ENCODE measurements at places on chromosomes 13 and 19.

DNA sequence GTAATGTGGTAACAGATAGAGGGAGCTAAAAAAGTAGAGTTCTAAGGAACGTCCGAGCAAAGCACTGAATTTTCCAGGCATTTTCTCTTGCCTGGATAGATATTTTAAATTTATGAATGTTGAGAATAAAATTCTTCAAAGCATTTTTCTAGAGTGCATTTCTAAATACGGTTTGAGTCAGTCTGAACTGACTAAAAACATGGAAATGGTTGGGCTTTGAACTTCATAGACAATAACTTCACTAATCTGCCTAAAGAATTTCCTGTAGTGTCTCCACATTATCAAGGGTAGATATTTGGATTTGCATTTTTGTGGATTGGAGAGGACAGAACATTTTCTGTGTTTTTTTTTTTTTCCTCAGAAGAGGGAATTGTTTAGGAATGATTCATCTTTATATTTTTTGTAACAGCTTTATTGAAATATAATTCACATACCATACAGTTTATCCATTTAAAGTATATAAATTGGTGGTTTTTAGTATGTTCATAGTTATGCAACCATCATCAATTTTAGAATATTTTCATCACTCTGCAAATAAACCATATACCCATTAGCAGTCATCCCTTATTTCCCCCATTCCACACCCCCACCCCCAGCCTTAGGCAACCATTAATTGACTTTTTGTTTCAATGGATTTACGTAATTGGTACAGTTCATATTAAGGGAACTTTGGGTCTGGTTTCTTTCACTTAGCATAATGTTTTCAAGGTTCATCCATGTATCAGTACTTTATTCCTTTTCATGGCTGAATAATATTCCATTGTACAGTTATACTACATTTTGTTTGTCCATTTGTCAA is 20.7 kb downstream of the GARRE1 start:
- DNase-seq = no peak

DNA sequence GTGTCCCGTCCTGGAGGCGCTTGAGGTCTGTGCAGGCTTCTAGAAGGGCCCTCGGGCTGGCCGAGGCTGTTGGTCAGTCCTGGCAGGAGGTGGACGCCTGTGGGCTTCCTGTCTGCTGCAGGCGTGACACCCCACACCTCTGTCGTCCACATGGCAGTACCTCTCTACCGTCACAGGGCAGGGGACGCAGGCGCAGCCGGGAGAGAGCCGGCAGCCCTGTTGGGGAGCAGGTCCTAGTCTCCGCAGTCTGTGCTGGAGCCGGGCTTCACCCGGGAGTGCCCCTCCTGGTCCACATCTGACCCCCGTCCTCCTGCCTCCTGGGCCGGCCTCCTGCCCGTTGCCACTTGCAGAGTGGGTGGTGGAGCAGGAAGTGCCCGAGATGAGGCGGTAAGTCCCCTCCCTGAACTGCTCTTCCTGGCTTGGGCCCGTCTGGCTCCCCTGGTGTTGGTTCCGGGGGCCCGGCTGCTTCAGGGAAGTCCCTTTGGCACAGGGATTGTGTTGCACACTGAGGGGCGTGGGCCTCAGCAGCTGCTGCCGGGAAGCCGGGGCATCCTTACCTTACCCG is 106.0 kb downstream of the KDM4B start:
- DNase-seq = no peak

- no peak for DNase-seq
Measured at GRCh38 chr13:46303742-46304385, 83.2 kb downstream of the RUBCNL start.

- peak; percentile 41 for DNase-seq
Measured at GRCh38 chr13:95535243-95535642, 17.3 kb upstream of the CLDN10 start.

DNA sequence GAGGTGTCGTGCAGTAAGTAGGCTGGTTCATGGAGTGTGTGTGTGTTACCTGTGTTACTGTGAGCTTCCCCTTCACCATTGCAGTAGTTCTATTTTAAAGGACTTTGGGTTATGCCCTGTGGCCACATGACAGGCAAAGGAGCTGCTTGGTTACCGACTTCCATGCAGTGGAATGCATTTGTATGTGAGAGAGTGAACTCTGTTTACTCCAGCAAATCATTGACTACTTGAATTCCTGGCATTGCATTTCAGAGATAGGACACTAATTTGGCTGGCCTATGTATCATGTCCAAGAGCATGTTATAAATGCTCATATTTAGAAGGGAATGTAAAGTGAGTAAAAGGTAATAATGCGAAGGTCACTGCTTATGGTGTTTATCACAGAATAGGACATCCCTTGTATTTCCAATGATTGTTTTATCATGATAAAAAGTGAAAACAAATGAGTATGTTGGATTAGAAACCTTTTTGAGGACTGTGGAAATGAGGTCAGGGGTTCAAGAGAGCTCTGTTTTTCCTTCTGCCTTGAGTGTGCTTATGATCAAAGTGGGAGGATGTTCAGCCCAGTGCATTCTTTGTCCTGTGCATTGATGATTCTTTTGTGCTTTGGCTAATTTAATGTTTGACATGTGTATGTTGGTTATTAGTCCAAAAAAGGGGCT is 156.5 kb downstream of the LMO7 start:
- no peak for DNase-seq

GRCh38 chr13:99258946-99259345 is 767 bp upstream of the GPR18 start:
- no peak for DNase-seq

- DNase-seq = no peak
Measured at GRCh38 chr13:83057119-83057518, 825.2 kb downstream of the SLITRK1 start.

GRCh38 chr19:13834244-13835069 is 39.2 kb downstream of the ZSWIM4 start:
- DNase-seq = no peak

- DNase-seq = no peak
Measured at GRCh38 chr19:10919352-10920287, 8.8 kb downstream of the YIPF2 start.

GRCh38 chr13:103839460-103839859 is 773.2 kb upstream of the SLC10A2 start:
- DNase-seq = peak; percentile 71

DNA sequence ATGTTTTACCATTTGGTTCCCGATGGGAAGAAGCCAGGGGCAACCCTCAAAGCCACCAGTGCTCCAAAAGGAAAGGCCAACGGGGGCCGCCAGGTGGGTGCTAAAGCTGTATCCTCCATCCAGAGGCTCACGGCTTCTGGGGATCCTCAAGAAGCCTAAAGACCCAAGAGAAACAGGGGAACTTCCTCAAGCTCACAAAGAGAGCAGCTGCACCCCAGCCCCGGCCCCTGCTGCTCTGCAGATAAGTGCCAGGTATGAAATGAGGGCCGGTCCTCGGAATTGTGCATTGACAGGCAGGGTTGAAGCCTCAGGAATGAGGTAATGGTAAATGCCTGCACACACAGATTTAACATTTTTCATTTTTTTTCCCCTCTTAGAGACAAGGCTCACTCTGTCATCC is 8.0 kb upstream of the POP4 start:
- DNase-seq = no peak

- peak; percentile 70 for DNase-seq
Measured at GRCh38 chr13:100306434-100306999, 217.6 kb downstream of the PCCA start.

GRCh38 chr13:90246687-90247345 is 1100.7 kb upstream of the MIR17HG start:
- DNase-seq = no peak

DNA sequence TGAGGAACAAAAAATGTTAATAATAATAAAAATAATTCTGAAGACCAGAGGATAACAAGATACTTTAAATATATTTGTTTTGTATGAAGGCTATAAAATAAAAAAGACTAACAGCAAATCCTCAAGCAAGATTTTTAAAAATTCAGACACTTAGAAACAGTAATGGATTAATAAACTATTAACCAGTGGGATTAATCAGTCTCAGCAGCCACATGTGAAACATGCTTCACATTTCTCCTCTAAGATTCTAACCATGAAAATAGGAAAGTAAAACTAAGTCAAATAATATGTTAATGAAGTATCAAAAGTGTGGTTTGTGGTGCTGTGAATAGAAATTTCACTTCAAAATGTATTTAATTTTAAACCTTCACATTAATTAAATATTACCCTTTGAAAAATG is 57.4 kb downstream of the KCNRG start:
- DNase-seq = no peak

GRCh38 chr13:110683203-110683883 is 22.6 kb downstream of the CARS2 start:
- no peak for DNase-seq

- peak; percentile 20 for DNase-seq
Measured at GRCh38 chr19:45160870-45161737, at the start of gene NKPD1. NKPD1 (minus strand) TSS chr19:45160982; CDS start chr19:45160150, 832 bp downstream.

- DNase-seq = no peak
Measured at GRCh38 chr13:26497968-26498511, 59.4 kb upstream of the WASF3 start.

DNA sequence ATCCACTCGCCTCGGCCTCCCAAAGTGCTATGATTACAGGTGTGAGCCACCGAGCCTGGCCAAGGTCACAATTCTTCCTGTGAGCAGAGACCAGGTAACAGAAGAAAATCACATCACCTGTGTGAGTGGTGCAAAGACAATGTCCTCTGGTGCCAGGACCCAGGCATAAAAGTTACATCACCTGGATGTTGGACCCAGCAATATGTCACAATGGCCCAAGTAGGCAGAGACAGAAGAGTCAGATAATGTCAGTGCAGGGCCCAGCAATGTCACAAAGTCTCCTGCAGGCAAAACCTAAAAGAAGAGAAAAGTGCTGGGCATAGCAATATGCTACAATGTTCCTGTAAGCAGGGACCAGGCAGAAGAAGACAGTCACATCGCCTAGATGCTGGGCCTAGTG is 5.5 kb upstream of the ZNF724 start:
- no peak for DNase-seq

DNA sequence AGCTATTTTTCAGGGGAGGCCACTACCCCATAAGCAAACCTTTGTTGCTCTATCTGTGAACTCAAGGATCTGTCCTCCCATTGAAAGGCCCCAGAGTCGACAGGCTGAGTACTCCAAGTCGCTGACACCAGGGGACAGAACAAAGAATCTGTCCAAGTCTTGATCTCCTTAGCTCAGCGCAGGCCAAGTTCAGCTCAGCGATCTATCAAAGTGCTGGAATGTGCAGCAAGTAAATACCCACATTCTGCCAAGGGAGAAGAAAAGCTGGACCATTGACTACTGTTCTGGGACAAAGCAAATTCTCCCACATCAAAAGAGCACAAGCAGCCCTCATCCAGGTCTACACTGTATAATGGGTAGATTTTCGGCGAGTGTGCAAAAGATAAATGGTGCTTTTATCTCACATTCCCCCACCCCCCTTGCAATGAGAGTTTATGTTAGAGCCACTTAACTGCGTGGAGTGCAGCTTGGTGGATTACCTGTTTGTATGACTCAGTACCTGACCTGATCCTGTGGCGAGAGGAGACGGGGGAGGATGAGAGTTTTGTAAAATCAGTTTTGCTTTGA is 391.7 kb upstream of the SGCG start:
- no peak for DNase-seq

- peak; percentile 50 for DNase-seq
Measured at GRCh38 chr13:30153545-30154426, 153.6 kb downstream of the KATNAL1 start.

GRCh38 chr19:547117-547516 is 3.3 kb downstream of the GZMM start:
- DNase-seq = no peak

- DNase-seq = peak; percentile 57
Measured at GRCh38 chr19:52689843-52690368, 44.9 kb downstream of the ZNF611 start.
